ENCODE measurements at places on chromosomes 5 and 9.

DNA sequence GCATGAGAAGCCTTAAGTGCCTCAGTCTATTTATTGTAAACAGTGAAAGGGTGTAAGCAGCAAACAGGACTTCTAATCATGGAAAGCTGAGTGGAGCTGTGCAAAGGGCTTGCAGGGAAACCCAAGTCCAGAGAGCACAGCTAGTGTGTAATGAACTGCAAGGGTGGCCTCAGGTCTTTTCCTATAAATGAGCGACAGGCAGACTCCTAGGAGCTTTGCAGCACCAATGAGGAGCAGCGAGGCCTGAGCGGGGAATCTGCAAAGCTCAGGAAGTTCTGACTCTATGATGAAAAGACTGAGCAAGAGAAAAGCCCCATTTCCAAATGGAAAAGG lies 250.1 kb upstream of the MAP3K1 start:
- DNase-seq: no peak

DNA sequence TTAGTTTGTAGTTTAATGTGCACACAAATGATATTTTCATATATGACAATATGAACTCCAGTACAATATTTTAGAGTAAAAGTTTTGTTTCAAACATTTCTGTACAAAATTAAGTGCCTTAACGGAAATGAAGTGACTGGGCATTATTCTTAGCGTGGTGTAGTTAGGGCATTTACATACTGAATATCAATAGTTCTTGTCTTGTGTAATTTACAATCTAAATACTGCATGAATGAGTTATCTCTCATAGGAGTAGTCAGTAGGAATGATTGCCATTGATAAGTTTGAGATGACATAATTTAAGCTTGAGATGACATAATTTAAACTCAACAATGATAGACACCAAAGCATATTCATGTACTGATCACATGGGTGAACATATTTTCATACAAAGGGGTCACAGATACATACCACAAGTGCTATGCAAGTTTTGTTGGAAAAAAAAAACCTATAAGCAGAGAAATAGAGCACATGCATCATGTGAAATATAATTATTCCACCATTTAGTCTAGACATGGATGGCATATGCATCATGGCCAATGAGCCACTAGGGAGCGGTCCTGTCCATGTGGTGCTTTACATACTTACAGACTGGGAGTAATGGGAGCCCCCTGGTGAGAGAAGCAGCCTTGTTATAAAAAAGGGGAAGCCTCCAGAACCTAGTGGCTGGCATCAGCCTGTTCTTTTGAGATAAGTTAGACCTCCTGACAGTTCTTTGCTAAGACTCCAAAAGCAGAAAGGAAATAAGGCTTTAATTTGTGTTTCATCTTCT lies 1523.9 kb downstream of the MAT2B start:
- peak; percentile 93 for DNase-seq

DNA sequence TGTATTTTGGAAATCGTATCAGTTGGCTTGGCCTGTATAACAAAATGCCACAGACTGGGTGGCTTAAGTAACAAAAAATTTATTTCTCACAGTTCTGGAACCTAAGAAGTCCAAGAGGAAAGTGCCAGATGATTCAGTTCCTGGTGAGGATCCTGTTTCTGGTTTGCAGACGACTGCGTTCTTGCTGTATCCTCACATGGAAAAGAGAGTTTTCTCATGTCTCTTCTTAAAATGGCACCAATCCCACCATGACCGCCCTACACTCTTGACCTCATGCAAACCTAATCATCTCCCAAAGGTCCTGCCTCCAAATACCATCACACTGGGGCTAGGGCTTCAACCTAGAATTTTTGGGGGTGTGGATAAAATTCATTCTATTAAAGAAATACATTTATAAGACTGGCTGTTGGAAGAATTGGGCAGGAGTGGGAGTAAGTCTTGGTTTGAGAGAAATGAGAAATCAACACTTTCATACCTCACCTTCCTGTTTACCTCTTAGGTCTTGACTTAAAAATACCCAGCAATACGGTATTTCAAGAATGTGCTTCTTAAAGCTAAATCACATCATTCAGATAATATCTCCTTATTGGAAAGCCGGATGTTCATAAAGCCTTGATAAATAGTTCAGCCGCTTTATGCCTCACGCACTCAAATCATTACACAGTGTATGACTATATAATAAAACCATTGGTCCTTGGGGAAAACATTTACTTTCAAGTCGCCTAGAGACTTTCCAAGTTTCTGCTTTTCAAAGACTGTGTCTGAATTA lies 28.7 kb downstream of the PTTG1 start:
- no peak for DNase-seq

- no peak for DNase-seq
Observed at GRCh38 chr9:115775659-115776058, 377.9 kb upstream of the PAPPA start.

GRCh38 chr5:178831049-178831448 lies 28.7 kb upstream of the ZNF354B start:
- no peak for DNase-seq

- peak; percentile 82 for DNase-seq
Observed at GRCh38 chr5:173775261-173776197, 112.6 kb upstream of the CPEB4 start.

- no peak for DNase-seq
Observed at GRCh38 chr5:174380311-174380710, 334.8 kb downstream of the NSG2 start.

DNA sequence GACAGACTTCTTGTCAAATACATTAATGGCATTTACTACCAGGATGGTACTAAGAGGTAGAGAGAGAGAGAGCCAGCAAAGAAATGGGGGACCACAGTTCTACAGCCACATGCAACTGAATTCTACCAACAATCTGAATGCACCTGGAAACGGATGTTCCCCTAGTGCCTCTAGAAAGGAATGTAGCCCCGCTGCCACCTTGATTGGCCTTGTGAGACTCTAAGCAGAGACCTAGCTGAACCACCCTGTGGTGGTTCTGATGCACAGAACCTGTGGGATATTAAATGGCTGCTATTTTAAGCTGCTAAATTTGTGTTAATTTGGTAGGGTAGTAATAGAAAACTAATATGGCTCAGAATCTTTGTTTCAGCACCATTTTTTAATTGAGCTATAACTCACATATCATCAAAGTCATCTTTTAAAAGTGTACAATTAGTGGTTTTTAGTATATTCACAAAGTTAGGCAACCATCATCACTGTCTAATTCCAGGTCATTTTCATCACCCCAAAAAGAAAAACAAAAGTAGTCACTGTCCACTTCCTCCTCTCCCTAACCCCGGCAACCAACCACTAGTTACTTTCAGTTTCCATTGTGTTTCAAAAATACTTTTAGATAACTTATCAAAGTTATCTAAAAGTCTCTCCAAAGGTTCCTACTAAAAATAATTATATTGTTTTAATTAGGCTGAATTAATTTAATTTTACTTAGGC lies 51.7 kb downstream of the CPLANE1 start:
- DNase-seq: peak; percentile 54

GRCh38 chr5:135869935-135870334 lies 25.7 kb downstream of the IL9 start:
- DNase-seq: no peak

DNA sequence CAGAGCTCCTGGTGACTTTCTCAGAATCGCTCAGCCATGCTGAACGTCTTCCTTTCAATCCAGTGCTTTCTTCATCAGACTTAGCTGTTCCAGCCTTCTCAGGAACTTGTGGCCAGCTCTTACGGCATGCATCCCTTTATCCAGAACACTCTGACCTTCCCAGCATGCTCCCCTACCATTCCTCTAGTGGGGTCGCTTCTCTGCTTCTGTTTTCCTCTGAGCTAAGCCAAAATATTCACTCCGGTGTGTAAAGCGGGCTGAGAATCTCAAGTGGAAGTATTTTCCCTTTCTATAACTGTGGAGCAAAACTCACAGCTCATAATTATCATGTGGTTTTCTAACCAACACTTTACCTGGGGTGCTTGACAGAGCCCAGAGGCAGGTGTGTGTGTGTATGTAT lies 6.2 kb downstream of the DCANP1 start:
- DNase-seq: no peak

- no peak for DNase-seq
Observed at GRCh38 chr5:6900247-6901227, 187.3 kb downstream of the TENT4A start.
